ENCODE measurements at places on chromosomes 6 and 20. TPM values are rescaled to one million over a fixed set of nuclear protein-coding genes. Genes with fewer than 3 reads are reported as not detected.

LTB gene
- total RNA-seq, result 585 TPM

GRCh38 chr6:70130865-70131264, 172.0 kb downstream of the COL9A1 start:
- DNase-seq, result no peak

TCP11 gene
- not detected for total RNA-seq

DNA sequence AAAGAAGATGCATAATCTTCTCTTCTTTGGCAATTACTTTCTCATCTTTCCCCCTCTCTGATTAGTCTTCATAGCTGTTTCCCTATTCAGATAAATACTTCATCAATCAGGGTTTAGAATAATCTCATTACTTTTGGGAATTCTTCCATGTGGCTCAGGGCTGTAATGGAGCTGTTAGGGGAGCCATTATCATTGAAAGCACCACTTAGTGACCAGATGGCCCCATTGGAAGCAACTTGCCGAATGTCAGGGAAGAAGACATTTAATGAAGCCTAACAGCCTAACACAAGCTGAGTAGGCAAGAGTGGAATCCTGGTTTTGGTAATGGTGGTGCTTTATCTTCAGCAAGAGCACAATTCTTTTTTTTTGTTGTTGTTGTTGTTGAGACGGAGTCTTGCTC, 45.0 kb downstream of the TIAM2 start:
- no peak for DNase-seq

MUC22 gene
- total RNA-seq, result not detected

ISM1 gene
- total RNA-seq, result 1.4 TPM

DNA sequence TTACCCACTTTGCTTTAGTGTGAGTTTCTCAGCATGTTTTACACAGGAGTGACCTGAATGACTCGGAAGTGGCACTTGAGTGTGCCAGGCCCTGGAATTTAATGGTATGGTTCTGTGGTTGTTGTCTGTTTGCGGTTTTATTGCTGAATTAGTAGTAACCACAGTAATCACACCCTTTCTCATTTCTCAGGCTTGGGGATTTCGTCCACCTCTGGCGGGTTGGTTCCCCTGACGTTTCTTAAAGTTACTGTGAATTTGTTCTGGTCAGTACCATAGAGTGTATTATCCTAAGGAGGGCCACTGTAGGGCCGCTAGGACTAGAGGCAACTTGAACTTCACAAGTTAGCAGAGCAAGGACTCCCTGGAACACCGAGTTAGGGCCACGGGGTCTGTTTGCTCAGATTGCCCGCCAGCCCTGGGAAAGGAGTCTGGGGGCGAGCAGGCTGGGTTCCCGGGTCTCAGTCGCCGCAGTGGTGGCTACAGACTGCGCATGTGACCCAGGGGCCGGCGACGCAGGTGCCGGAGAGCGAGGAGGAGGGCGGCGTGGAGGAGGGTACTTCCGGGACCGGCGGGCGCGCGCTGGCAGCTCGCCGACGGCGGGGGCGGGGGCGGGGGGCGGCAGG, 546 bp upstream of the KLHL32 start:
- no peak for DNase-seq

GRCh38 chr6:41073968-41074691, 1.4 kb downstream of the NFYA start:
- no peak for DNase-seq
